Osteocyte (in vitro differentiated cells): ENCODE measurements at places on chromosomes 3 and 15. TPM values are rescaled to one million over a fixed set of nuclear protein-coding genes. Genes with fewer than 3 reads are reported as not detected.

DNA sequence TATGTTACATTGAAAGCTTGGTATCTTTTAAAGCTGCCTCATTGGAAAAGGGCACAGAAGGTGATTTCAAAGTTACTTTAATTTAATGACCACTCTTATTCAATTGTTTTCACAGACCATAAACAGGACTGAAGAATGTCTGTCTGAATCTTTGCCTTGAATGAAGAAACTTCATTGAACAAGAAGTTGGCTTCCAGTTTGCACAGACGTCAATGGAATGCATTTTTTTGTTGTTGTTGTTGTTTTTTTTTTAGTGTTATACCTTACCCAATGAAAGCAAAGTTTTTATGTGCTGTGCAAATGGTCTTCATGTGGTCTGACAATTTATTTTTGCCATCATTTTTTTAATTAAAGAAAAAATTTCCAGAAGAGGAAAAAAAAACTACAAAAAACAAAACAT is 602.7 kb upstream of the TGFBR2 start:
- DNase-seq = no peak

GRCh38 chr3:122310361-122310760 is 14.7 kb upstream of the CSTA start:
- no peak for DNase-seq

DNA sequence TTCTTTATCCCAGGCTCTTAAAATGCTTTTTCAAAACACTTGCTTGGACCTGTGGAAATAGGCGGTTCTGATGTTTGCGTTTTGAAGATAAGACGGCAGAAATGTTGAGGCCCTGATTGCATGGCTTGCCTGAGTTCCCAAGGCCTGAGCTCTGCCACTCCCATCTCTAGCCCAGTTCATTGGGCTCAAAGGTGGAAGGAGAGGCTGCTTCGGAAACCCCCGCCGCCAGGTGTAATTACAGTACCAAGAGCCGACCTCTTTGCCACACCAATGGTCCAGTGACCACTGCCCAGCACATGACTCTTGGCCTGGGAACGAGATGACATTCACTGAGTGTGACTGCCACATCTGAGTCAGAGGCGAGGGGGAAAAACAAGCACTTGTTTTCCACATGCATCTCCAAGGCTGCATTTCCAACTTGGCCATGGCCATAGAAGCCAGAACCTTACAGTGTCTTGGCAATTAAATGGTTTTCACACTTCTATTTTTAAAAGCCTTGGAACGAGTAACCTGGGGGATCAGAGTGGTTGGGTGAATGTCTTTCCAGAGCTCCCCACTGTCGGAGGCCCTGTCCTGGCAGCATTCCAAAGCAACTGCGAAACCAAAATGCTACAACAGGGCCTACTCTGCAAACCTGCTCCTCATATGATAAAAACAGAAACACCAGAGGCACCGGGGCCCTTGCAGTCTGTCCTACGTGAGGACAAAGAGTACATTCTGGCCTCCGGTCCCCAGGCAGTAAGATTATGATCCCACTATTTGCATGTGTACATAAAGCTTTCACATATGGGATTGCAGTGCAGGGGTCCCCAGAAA is 63.8 kb upstream of the CGNL1 start:
- DNase-seq = no peak

The AP3B2 gene
- total RNA-seq = 0.51 TPM in 1 of 2 replicates, not detected in the other

- DNase-seq = no peak
Observed at GRCh38 chr3:31862666-31863279, 118.3 kb downstream of the OSBPL10 start.

DNA sequence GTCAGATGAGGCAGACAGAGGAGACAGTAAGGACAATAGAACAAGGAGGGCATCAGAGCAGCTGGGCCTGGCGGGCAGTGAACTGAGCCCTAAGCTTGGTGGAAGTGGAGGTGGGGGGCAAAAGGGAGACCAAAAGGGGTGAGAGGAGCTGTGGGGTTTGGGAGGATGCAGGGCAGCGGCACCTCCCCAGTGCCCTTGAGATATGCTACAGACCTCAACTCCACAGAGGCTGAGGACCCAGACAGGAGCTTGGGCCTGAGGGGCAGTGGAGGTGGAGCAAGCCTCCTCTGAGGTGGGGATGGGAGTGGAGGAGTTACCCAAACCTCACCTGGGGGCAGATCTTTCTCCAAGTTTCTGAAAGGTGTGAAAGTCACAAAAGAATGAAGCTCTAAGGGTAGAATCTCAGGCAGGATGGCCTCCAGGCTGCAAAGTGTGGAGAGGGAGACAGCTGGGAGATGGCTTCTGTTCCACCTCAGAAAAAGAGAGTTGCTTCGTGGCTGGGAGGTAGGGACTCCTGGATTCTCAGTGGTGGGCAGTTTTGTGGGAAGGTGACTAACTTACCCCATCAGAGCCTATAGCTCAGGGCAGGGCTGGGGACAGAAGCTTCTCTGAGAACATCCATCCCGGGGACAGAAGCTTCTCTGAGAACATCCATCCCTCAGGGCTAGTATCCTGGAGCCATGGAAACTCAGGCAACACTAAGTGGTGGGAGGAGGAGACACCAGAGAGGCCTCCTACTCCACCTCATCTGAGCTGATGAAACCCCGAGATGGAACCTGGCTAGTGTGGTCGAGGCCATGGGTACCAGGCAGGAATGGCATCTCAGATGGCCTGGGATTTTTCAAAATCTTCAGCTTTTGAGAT is 2.3 kb upstream of the CLK3 start:
- no peak for DNase-seq

- no peak for DNase-seq
Observed at GRCh38 chr3:159907828-159908227, 80.8 kb upstream of the IL12A start.

The PDZRN3 gene
- total RNA-seq = 34.1 and 35.1 TPM in 2 replicates

The TMC3 gene
- total RNA-seq = not detected in 2 replicates

- no peak for DNase-seq
Observed at GRCh38 chr3:99562138-99562537, 76.3 kb upstream of the COL8A1 start.

- DNase-seq = no peak
Observed at GRCh38 chr3:48086705-48087104, 70.5 kb upstream of the MAP4 start.

The TCTA gene
- 34.7 and 36.4 TPM in 2 replicates for total RNA-seq

GRCh38 chr3:186143250-186143649 is 34.4 kb upstream of the ETV5 start:
- DNase-seq = no peak

The MRPL3 gene
- total RNA-seq = 37.4 and 39.9 TPM in 2 replicates

DNA sequence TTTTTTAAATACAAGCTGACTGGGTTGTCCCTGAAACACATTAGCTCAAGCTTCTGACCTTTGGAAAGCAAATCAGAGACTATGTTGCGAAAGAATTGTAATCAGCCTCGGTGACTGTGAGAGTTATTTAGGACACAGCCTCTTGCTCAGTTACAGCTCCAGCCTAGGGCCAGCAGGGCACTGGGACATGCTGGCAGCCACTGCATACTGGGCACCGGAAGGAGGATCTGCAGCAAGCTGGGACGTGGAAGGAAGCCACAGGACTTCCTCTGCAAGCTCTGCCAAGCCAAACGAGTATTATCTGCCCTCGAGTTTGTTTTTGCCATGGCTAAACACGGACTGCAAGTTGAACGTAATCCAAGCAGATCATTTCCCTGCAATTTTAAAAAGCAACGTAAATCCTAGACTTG is 24.4 kb upstream of the COPG1 start:
- DNase-seq = no peak

The GABPB1 gene
- 15.9 and 18.9 TPM in 2 replicates for total RNA-seq

- DNase-seq = no peak
Observed at GRCh38 chr15:35444557-35445204, 101.3 kb downstream of the DPH6 start.

The GOLGA6A gene
- 0.21 TPM in 1 of 2 replicates, not detected in the other for total RNA-seq

The ESYT3 gene
- total RNA-seq = 0.21 and 0.34 TPM in 2 replicates

DNA sequence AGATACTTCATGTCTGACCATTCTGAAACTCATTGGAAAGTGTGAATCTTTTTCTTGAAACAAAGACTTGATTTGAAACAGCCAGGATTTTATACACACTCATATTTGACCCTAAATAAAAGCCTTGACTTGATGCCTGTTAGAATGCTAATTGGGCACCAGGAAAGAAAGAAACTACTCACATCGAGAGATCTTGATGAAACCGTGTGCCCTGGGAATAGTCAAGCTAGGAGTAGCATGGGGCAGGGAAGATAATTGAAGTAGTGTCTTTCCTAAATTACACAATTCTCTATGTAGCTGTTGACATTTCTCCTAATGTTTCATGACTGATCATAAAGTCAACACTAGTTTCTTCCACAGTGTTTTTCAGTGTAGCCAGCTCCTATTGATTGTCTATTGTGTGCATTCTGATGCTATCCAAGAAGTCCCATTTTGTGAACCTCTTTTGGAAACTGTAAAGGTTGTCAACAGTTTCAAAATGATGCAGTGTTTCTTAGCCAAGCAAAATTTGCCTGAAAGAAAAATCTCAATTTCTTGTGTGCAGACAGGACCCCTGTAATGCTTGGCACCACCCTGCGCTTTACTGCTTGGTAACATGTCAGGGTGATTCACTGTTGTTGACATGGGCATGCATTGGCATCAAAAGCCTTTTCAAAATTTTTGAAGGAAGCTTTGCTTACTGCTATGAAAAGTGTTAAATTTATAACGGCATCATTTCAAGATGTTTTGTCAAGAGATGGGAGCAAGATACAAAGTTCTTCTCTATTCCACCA is 52.5 kb upstream of the OTOL1 start:
- DNase-seq = no peak

DNA sequence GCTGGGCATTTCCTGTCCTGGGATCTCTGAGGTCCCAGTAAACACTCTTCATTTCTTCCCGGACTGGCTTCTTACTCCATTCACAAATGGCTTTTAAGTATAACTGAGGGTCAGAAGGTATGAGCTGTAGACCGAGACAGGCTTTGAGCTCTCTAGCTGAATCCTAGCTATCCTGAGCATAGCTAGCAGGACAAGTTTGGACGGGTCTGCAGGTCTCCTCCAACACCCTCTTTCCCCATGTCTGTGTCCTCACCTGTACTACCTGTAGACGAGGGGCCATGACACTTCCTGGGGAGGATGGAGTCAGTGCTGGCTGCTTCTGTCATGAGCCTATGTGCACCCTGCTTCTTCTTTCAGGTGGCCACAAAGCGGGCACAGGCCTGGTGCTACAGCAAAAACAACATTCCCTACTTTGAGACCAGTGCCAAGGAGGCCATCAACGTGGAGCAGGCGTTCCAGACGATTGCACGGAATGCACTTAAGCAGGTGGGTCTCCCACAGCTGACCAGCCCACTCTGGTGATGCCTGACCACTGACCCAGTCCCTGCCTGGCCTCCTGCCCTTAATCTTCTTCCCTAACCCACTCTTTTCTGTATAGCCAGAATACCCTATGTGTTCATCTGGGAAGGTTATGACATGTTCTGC is 72.1 kb upstream of the ACAD9 start:
- DNase-seq = no peak

DNA sequence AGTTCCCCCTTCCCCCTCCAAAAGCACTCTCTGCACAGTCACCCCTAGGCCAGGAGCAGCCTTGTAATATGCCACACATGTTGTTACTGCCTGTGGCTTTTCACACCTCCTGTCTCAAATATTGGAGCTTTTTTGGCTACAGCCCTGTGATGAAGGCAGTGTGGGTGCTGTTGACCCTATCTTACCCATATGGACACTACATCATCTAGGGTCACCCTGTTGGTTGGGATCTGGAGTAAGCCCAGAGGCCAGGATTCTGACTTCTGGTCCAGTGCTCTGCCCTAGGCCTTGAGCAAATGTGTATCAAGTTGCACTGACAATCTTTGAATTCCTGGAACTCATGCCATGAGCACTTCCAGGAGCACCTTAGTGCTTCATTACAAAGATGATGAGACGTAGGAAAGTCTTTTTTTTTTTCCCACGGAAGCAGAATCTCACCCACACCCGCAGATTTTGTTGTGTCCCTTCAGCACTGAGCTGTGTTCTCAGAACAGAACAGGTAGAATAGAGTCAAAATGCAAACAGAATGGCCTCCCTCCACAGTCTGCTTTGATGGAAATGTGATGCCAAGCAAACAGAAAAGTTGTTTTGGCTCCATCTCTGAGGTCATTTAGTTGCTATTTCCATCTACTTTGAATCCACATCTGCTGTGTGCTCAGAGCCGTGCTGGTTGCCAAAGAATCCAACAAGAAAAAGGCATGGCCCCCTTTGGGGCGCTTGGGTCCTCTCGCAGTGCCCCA is 49.6 kb downstream of the SMAD3 start:
- no peak for DNase-seq

GRCh38 chr3:179308001-179308400 is 14.8 kb upstream of the ZNF639 start:
- DNase-seq = no peak

DNA sequence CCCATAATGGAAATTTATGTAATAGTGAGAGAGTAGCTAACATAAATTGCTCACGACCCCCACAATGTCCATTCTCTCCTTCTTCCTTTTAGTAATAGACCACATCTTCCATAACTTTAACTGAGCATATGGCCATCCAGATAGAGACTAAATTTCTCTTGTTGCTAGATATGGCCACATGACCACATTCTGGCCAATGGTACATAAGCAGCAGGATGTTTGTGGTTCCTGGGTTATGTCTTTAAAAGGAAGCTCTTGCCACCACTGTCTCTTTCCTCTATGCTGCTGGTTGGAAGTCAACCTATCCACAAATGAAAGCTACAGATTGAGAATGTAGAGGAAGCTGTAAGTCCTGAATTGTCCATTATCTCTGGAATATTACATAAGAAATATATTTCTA is 59.7 kb upstream of the NPHP3 start:
- no peak for DNase-seq

DNA sequence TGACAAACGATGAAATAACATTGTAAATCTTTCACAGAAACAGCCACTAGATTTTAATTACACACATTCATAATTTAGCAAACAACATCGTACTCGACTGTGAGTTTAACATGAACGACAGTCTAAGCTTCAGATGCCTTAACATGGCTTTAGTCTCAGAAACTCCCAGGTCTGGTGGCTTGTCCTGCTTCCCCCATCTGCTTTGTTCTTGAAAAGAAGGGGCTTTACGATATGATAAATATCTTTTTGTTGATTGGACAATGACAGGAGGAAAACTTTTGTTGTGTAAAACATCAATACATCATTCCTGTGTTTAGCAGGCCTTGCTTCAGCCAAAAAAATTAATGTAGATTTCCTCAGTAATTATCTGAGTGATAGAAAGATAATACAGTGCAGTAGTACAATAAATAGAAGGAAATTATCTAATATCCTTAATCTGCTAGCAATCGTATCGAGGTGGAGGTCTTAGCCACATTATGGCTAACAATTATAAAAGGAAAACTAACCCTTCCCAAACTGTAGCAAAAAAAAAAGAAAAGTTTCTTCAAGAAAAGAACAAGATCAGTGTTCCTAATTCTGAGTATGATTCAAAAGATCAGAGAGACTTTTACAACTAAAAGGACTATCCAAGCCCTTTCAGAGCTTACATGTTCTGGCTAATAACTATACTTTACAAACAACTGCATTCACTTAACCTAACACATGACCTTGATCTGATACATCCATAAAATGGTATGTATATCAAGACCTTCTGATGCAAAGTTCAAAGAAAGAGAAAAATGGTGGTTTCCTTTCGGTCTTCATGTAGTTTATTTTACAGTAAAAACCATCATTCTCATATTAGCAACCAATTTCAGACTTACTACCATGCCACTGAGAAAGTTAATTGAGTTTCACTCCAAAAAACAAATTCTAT is 535.7 kb downstream of the FOXP1 start:
- no peak for DNase-seq

The PCSK6 gene
- 0.43 and 0.55 TPM in 2 replicates for total RNA-seq

- no peak for DNase-seq
Observed at GRCh38 chr3:11578169-11578568, 65.5 kb downstream of the VGLL4 start.

The CHRNA5 gene
- 0.55 and 1.1 TPM in 2 replicates for total RNA-seq
